Activated naive CD4-positive, alpha-beta T cell treated with Interleukin-2 at 50 U/mL for 16 hours (primary cell): ENCODE measurements at places on chromosomes 12 and 14.

DNA sequence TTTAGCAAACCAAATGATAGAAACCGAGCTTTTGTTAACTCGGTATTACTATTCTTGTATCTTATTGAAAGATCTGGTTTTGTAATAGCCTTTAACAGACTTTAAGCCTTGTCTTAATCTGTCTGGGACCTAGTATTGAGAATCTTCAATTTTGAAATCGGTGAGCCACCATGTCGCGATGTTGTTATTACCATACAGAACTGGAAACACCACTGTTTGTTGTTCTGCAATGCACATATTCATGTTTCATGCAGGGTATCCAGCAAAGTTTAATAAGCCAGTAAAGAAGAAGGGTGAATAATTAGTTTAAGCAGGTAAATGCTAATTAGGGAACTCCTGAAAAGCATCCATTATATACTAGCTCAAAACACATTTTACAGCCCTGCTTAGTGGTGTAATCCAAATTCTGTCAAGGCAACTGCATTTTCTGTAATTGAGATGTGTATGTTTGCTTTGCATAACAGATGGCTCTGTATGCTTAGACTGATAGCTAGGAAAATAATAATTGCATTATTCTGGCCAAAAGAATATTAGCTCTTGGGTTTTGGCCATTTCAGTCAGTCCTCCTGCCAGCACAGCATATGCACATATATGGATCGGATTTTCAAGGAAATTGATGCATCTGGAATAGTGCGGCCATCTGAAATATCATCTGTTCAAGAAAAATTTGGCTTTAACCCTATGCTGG, 389.2 kb downstream of the EGLN3 start:
- DNase-seq = no peak

DNA sequence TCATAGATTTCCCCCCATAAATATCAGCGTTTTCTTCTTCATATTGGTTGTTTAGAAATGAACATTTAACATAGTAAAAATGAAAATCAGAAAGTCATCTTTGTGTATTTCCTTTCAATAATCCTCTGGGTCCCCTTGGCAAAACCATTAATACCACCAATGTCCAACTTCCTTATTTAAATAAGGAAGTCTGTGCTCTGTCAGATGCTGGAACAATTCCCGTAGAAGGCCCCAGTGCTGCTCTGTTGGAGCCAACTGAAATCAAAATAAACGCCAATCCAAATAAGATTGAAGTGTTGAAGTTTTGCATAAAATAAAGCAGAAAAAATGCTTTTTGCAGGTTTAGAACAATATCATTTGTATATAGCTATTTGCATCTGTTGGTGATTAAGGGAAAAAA, 93.1 kb downstream of the PPM1H start:
- DNase-seq = no peak

GRCh38 chr12:122834921-122835749, at the start of gene HIP1R:
Gene HIP1R (plus strand): TSS chr12:122835457. CDS start chr12:122835551, 94 bp downstream.
- peak; percentile 57 for DNase-seq

DNA sequence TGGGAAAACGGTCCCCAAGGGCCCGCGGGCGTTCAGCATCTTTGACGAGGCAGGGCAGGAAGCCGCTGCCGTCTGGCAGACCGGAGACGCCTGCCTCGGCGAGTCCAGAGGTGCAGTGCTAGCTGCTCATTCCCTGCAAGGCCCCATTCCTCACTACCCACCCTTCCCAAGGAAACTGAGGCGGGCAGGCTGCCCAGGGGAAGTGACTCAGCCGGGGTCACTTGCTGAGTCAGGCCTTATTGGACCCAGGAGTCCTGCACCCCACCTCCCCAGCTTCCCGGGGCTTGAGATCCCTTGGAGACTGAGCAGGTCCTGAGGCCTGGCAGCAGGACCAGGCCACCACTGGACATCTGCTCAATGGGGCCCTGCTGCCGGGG, 3.7 kb downstream of the SH2B3 start:
- DNase-seq = no peak

DNA sequence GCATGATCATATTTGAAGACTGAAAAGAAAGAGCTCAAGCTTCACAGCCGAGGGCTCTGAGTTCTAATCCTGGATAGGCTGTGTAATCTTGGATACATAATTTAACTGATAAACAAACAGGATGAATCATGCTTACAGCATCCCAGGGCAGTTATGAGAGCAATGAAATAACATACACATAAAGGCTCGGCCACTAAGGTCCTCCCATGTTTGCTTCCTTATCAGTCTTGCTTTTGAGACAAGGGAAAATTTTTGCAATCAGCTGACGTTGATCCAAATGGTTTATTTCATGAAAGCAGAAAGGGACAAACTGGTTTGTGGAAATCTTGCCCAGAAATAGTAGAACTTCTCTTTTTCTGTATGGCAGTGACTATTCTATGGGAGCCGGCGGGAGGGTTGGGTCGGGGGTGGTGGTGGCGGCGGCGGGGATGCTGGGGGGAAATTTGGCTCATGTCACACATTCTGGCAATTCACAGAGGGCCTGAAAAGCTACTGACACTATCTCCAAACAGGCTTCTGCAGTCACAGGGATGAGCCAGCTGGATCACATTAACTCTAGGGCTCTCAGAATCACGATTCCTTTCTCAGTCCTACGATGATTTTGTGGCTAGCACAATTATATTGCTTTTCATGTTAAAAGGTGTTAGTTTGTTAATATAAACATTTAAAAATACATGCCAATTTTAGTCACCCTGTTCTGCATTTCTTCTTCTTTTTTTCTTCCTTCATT, 124.5 kb downstream of the SLC8A3 start:
- DNase-seq = no peak

GRCh38 chr14:41449066-41449465, 157.6 kb upstream of the LRFN5 start:
- DNase-seq = no peak

- no peak for DNase-seq
Observed at GRCh38 chr12:32734952-32735351, 20.7 kb downstream of the YARS2 start.

DNA sequence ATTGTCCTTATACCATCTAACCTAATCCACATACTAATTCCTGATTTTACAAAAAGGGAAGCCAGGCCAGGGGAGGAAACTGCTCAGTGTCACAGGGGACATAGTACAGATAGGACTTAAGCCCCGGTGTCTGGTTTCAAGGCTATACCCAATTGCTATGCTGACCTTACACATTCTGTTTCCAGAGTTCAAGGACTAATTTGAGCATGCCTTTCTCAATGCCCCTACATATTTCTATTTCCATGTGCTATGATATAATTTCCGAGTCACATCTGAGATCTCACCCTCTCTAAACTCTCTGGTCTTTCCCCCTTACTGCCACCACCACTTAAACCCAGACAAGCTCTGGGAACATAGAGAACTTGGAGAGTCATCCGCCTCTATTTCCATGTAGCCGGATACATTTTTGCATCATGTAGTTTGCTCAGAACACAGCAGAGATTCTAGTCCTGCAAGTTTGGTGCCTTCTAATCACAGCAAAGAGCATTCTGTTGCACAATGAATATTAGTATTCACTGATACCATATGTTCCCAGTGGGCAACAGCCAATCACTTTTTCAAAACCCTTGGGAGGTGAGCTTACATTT, 34.2 kb downstream of the PPM1H start:
- no peak for DNase-seq

GRCh38 chr12:89347325-89347829, 4.9 kb downstream of the DUSP6 start:
- no peak for DNase-seq

DNA sequence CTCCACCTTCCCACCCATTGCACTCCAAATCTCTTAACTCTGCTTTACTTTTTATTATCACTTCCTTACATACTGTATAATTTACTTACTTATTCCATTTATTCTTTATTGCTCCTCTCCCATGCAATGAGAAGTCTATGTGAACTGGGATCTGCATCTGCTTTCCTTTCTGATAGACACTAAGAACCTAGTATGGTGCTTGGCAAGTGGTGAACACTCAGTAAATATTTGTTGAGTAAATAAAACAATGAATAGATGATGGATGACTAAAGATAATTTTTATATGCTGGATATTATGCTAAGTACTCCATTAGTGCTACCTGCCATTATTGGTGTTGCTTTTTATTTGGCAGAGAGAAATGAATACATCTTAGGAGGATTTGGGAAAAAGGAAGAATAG, 151.0 kb downstream of the TPH2 start:
- no peak for DNase-seq

GRCh38 chr12:43079476-43079875, 472.5 kb downstream of the ADAMTS20 start:
- no peak for DNase-seq

DNA sequence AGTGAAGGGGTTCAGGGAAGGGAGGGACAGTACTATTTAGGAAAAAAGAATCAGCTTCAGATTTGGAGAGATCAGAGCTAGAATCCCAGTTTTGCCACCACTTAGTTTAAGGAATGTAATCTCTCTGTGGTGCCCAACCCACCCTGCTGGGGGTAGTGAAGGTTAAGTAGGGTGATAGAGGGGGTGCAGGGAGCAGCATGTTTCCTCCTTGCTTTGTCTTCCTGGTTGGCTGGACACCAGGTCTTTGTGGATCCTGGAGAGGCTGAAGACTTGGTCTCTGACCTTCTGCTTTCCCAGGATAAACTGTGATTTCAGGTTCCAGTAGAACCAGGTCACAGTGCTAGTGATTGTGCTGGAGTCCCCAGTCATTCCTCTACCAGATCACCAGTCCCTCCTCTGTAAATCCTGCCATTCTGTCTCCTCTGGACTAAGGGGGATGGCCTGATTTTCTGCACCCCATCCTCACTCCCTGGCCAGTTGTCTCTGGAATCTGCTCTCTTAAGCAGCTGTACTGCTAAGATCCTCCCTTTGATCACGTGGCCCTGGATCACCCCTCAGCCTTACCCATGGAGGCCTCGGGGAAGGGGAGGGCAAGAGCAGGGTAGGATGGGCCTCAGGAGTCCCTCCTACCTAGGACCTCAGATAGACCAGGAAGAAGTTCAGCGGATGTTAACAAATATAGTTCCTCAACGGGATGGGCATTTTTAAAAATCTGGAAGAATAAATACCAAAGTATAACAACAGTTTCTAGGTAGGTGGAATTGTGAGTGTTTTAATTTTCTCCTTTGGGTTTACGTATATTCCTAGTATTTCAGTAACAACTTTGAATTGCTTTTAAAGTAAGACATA, 3.1 kb downstream of the MAP3K12 start:
- DNase-seq = no peak

DNA sequence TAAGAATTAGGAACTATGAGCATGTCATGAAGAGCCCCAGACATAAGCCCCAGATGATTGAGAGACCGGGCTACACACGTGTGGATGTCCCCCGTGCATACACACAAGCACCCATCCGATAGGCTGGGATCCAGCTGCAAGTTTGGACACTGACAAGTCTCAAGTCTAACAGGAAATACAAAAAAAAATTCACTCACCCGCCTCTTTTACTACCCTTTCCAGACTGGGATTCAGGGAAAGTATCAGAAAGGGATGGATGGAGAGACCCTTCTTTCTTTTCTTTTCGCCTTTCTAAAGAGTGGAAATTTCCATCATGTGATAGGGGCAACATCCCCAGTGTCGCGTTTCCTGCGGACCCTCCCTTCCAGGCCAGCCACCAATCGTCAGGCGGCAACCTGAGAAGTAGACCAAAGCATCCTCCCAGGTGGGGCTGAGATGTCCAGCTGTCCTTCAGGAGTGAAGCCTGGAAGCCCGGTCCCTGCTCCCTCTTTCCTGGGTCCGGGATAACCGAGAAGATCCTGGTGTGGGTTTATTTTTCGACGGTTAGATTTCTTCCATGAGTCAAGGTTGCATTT, 6.4 kb upstream of the SLC38A4 start:
- no peak for DNase-seq

- DNase-seq = no peak
Observed at GRCh38 chr14:96962337-96962736, 165.2 kb downstream of the VRK1 start.

GRCh38 chr14:99628887-99629618, 15.9 kb upstream of the HHIPL1 start:
- DNase-seq = peak; percentile 66

DNA sequence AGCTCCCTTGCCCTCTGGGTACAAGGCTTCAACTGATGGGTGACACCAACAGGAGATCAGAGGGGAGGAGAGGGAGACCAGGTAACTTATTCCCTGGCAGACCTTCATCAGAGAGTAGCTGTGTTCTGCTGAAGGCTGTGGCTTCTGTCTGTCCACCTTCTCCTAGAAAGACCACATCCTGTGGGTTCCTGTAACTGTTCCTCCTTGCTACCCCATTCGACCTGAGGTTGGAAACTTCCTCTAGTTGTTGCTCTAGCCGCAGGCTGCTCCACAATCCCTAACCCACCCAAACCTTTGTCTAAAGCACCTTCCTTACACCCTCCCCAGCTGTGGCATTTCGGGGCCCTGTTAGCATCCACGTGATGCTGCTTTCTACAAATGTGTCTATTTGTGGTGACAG, 454.2 kb downstream of the DPF3 start:
- no peak for DNase-seq

- DNase-seq = no peak
Observed at GRCh38 chr12:41605545-41606305, 417.6 kb downstream of the PDZRN4 start.

GRCh38 chr12:3207858-3208257, 130.7 kb downstream of the TSPAN9 start:
- DNase-seq = no peak

DNA sequence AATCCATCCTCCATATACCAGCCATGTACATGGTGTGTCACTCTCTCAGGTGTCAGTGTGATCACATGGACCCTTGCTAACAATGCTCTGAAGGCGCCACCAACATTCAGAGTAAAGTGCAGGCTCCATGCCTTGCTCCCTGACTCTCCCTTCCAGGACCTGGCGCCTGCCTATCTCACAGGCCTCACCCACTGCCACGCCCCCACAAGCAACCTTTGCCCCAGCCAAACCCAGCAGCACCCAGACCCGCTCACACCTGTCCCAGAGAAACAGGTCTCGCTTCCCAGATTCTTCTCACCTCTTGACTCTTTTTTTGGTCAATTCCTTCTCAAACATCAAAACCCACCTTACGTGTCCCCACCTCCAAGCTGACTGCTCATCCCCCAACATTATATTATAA, 52.3 kb downstream of the KCNK10 start:
- no peak for DNase-seq

GRCh38 chr12:3045494-3045893, 31.7 kb upstream of the TSPAN9 start:
- no peak for DNase-seq

- DNase-seq = no peak
Observed at GRCh38 chr14:58027904-58028303, 124.1 kb downstream of the ARMH4 start.
